ENCODE measurements at places on chromosomes 4 and X.

GRCh38 chr4:151808120-151808529 is 47.3 kb upstream of the GATB start:
- DNase-seq: no peak

- peak; percentile 12 for DNase-seq
Measured at GRCh38 chrX:102154900-102155805, 624 bp downstream of the BEX5 start.

DNA sequence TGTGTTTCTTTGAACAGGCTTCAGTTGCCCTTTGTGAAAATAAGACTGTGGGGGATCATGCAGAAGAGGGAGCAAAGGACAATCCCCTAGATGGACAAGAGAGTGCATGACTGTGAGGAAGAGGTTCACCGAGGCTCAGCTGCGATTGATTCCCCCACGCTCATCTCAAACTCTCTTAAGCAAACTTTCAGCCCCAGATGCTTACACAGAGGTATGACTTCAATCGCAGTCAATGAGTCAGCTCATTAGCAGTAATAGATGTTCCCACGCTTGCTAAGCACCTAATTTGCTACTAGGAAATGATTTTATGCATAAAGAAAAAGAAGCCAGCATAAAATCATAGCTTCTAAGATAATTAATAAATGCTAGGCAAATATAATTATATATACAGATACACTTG is 2256.1 kb upstream of the AGA start:
- no peak for DNase-seq

- DNase-seq: no peak
Measured at GRCh38 chr4:113146876-113147358, 97.5 kb downstream of the ANK2 start.

- no peak for DNase-seq
Measured at GRCh38 chr4:109029987-109030386, 267.1 kb upstream of the ETNPPL start.

GRCh38 chr4:85587952-85588351 is 113.0 kb downstream of the ARHGAP24 start:
- no peak for DNase-seq

- DNase-seq: no peak
Measured at GRCh38 chr4:47915378-47915777, 995 bp upstream of the NFXL1 start.

- DNase-seq: peak; percentile 56
Measured at GRCh38 chr4:121199742-121200561, 35.8 kb upstream of the TNIP3 start.

- DNase-seq: no peak
Measured at GRCh38 chr4:175411251-175411650, 400.8 kb downstream of the GPM6A start.

- no peak for DNase-seq
Measured at GRCh38 chrX:55326985-55327384, 62.3 kb upstream of the PAGE3 start.

DNA sequence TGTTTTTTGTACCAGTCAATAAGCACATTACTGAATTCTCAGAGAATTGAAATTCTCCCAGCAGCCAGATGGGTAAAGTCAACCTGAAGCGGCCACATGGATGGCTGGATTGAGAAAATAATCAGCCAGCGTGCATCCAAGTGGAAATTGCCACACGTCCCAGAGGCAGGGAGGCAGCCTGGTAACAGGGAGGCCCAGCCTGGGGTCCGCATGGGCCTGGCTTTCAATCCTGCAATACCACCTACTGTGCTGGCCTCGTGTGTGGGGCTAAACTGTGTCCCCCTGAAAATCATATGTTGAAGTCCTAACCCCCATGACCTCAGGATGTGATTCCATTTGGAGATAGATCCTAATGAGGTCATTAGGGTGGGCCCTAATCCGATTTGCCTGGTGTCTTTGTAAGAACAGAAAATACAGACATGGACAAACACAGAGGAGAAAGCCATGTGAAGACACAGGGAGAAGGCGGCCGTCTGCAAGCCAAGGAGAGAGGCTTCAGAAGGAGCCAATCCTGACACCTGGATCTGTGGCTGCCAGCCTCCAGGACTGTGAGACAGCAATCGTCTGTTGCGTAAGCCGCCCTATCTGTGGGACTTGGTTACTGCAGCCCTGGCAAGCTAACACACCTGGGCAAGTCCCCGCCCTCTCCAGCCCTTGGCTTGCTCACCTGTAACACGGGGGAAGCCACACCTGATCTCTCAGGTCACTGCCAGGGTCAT is 90.3 kb downstream of the JAKMIP1 start:
- no peak for DNase-seq

DNA sequence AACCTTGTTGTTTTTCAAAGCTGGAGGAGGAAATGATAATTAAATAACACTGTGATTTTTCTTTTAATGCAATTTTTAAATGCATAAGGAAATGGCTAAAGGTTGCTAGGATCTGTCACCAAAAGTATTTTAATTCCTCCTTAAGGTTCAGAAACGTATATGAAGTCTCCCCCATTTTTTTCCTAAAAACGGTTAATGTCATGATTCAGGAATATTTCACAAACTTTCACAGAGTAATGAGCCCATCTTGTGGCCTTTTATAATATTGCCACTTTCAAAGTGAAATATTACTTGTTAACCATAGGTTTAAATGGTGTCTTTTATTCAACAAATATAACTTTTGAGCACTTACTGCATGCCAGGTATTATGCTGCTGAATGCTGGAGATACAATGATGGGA is 99.5 kb upstream of the USP38 start:
- no peak for DNase-seq

DNA sequence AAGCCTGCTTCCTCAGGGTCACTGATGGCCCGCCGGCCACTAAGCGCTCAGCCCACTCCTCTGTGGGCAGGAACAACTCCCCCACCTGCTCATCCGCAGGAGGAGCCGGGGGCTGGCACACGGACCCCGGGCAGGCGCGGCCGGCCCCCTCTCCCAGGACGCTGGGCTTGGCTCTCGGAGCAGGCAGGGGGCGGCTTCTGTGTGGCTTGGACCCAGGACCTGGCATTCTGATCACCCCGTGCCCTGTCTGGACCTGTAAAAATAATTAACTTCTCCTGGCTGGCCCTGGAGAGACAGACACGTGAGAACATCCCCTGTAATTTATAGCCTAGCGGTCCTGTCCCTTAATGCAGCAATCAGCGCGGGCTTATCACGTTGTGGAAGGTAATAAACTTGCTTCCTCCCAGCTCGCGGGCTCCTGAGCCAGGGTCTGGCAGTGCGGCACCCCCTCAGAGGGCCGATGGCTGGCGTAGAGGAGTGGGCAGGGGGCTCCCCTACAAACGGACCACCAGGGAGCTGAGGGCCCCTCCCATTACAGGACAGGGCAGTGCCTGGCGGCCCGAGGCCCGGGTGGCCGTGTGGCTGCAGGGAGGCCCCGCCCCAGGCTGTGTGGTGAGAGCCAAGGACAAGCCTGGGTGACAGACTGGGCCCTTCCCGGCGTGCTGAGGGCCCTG is 84.5 kb upstream of the NKX1-1 start:
- DNase-seq: no peak

All from CD4-positive, alpha-beta T cell treated with Interleukin-2 at 100 ng/mL for 4 hours (primary cell).